ENCODE measurements at places on chromosomes 11 and 22. TPM values are rescaled to one million over a fixed set of nuclear protein-coding genes. Genes with fewer than 3 reads are reported as not detected.

RIMBP3C gene
- total RNA-seq = not detected

TMPRSS13 gene
- total RNA-seq = not detected

PHF21B gene
- not detected for total RNA-seq

RFPL2 gene
- not detected for total RNA-seq

PTPN5 gene
- 6.7 TPM for total RNA-seq

HMGXB4 gene
- 6.8 TPM for total RNA-seq

OR52E1 gene
- not detected for total RNA-seq

ABCC8 gene
- total RNA-seq = not detected

OR52N4 gene
- total RNA-seq = not detected

MYBPC3 gene
- total RNA-seq = not detected

KRTAP5-9 gene
- total RNA-seq = not detected

KLHDC7B gene
- total RNA-seq = not detected

POLA2 gene
- total RNA-seq = 27.4 TPM

DHCR7 gene
- 66.2 TPM for total RNA-seq

HBE1 gene
- total RNA-seq = not detected

TMEM126A gene
- total RNA-seq = 6.8 TPM

KMT2A gene
- 61.3 TPM for total RNA-seq

ADAMTS8 gene
- 0.64 TPM for total RNA-seq

DENND6B gene
- total RNA-seq = 1.4 TPM

JAML gene
- not detected for total RNA-seq

PKDREJ gene
- not detected for total RNA-seq

TREH gene
- total RNA-seq = not detected

RIMBP3B gene
- not detected for total RNA-seq

WNT7B gene
- total RNA-seq = not detected

SLC7A4 gene
- 20.4 TPM for total RNA-seq

DDX25 gene
- not detected for total RNA-seq

JHY gene
- total RNA-seq = 1.3 TPM

KCNA4 gene
- total RNA-seq = 0.11 TPM

CCND1 gene
- 90.6 TPM for total RNA-seq

LYVE1 gene
- total RNA-seq = 66.3 TPM

APOA4 gene
- total RNA-seq = 14.3 TPM

BLID gene
- not detected for total RNA-seq

ELP4 gene
- 37.1 TPM for total RNA-seq

NUP160 gene
- total RNA-seq = 14.0 TPM

C1QTNF5 gene
- total RNA-seq = 95.8 TPM

SORL1 gene
- 10.5 TPM for total RNA-seq

PKNOX2 gene
- total RNA-seq = 12.1 TPM

MRGPRE gene
- not detected for total RNA-seq

SEPTIN5 gene
- 105 TPM for total RNA-seq

HOATZ gene
- total RNA-seq = not detected

MPZL2 gene
- 53.0 TPM for total RNA-seq

HSPB2 gene
- total RNA-seq = not detected

OR10D3 gene
- not detected for total RNA-seq

SOX6 gene
- total RNA-seq = 1.6 TPM

DDX6 gene
- total RNA-seq = 25.9 TPM

OR8I2 gene
- total RNA-seq = not detected
